ENCODE measurements at places on chromosomes 16 and 17.

GRCh38 chr17:62787366-62787765, 20.7 kb downstream of the MARCHF10 start:
- DNase-seq = no peak

- DNase-seq = no peak
Measured at GRCh38 chr17:68390888-68391545, 66.3 kb downstream of the WIPI1 start.

DNA sequence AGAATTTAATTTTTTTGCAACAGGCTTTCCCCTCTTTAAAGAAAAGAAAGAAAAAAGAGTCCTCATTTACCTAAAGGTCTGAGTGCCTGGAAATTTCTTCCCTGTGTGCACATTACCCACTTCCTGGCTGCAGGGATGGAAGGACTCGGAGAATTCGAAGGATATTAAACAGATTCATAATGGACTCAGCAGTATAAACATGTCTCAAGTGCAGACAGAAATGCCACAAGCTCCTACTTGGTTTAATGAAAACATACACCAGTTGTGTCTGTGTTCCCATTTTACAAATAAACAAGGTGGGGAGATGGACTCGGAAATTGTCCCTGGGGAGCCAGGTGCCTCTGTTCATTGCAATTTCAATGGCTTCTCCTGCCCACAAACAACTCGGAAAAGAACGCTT, 47.2 kb downstream of the MEOX1 start:
- DNase-seq = no peak

DNA sequence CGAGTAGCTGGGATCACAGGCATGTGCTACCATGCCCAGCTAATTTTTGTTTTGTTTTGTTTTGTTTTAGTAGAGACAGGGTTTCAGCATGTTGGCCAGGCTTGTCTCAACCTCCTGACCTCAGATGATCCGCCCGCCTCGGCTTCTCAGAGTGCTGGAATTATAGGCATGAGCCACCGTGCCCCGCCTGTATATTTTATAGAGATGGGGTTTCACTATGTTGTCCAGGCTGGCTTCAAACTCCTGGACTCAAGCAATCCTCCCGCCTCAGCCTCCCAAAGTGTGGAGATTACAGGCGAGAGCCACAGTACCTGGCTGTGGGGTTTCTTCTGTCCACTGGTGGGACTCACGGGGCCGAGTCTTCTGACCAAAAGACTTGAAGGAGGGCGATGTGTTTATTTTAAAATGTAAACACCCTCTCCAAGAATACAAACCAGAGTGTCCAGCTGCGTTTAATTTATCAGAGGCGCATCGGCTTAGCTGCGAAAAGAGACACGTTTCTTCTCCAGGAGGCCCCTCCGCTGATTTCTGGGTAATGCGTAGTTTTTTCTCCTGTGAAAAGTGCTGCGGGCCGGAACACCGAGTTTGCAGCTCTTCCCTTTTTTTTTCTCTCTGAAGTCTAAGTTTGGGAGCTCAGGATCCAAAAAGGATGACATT, 86.9 kb upstream of the CIBAR2 start:
- no peak for DNase-seq

Measured in stimulated activated CD4-positive, alpha-beta T cell treated with anti-CD3 and anti-CD28 coated beads, TNF-alpha, amount 100 ng/mL, for 1 hour (primary cell).